BJ (cell line): ENCODE measurements at places on chromosomes 6 and 20.

- no peak for DNase-seq
Observed at GRCh38 chr6:142856624-142857232, 88.2 kb downstream of the HIVEP2 start.

- DNase-seq, result no peak
Observed at GRCh38 chr6:11318835-11319813, 86.7 kb upstream of the NEDD9 start.

DNA sequence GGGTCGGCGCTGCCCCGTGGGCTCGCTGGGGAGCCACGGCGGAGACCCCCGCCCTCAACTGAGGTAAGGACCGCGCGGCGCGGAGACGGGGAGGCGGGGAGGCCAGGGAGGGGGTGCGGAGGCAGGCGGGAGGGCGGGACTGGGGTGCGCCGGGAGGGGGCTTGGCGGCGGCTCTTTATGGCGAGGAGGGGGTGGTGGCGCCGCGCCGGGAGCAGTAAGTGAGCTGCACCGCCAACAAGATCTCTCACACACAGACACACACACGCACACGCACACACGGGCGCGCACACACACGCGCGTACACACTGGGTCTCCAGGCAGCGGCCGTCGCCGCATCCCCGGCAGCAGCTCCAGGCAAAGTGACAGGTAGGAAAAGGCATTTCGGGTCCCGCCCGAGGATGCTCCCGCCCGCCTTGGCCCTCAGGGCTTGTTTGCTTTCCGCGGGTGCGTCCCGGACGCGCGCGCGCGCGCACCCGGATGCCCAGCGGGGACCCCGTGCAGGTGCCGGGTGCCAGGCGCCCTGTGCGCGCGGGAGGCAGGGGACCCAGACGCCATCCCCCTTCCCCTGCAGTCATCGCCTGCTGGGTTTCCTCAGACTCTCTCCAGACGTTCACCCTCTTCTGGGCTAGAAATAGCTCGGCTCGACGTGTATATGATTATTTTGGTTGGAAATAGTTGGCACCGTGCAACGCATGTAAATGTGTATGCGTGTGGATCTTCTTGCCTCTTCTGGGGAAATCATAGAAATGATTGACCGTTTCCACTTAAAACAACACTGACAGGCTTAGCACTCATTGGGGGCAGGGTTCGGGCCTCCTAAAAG lies at the start of gene PLCB4:
Gene PLCB4 (plus strand): TSS at position 247 of the 823 bp plus-strand sequence. CDS start 238,728 bp downstream, outside the sequence.
- DNase-seq, result no peak

GRCh38 chr20:51525241-51526105 lies 17.0 kb downstream of the NFATC2 start:
- no peak for DNase-seq

DNA sequence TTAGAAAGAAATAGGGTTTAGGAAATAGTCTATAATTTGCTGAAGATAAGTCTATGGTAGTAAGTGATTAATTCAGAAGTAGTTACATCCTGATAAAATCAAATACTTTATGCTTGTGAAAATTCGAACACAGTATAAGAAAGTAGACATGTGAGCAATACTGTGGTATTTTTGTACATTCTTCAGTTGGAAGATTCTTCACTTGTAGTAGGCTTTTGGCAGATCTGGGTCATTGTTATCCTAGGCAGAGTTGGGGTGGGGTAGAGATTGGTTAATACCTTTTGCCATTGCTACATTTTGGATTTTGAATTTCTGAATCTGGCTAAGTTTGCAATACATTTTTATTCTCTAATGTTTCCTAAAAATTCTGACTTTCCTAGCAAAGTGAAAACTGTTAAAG lies 197.5 kb downstream of the BCKDHB start:
- no peak for DNase-seq

DNA sequence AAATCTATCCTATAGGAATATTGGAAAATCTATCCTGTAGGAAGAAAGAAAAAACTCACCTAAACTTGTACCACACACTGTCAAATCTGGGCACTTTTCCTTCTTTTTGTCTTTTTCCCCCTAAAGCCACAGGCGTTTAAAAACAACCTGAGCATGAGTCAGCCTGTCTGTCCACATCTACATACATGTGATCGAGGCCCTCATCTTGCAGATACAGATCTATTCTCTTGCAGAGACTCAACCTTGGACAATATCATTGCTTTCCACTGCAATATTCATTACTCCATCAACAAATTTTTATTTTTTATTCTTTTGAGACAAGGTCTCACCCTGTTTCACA lies 95.9 kb upstream of the IYD start:
- DNase-seq, result no peak
